NCI-H748 treated with DMSO at 0.1 percent for 48 hours (cell line): ENCODE measurements at places on chromosomes 3 and 15.

DNA sequence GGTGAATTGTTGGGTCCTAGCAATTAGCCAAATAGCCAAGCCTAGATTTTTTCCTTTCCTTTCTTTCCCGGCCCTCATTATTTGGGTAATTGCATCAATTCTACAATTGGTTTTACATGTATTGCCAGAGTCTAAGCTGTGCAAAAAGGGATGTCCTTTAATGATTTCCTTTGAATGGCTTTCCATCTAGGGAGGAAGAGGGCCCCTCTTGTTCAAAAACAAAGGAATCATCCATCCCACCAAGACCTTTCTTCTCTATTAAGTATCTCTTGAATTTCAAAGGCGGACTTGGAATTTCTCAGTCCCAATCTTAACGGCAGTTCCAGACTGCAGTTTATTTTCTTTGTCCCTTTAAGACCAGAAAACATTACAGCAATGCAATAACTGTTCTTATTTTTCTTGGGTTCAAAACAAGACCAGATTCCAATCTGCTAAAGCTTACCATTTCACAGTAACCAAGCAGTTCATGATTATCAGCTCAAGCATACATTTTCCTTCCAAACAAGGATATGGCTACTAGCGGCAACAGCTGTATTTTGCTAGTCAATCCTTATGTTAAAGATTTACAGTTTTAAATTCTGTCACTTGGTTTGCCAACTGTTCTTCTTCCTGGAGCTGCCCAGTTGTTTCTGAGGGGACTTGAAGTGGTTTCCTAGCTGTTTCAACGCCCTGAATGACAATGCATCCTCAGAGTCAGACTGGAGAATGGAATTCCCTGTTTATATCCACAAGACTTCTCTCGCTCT is 91.4 kb upstream of the LRIG1 start:
- no peak for DNase-seq

DNA sequence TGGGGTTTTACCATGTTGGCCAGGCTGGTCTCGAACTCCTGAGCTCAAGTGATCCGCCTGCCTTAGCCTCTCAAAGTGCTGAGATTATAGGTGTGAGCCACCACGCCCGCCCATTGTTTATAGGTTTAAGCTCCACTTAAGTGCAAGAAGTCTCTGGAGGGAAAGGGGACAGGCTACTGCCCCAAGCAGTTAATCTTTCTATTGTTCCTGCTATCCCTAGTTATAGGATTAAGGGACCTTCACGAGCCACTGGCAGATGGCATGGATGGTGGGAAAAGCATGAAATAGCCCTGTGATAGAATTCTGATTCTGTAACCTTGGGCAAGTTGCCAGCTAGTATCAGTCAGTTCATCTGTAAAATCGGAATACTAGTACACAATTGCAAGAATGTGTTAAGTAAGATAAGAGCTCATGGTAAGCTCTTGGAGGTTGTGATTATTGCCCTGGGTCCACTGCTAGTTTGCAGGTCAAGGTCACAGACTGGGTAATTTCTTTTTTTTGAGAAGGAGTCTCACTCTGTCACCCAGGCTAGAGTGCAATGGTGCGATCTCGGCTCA is 5.3 kb upstream of the RBPMS2 start:
- no peak for DNase-seq

DNA sequence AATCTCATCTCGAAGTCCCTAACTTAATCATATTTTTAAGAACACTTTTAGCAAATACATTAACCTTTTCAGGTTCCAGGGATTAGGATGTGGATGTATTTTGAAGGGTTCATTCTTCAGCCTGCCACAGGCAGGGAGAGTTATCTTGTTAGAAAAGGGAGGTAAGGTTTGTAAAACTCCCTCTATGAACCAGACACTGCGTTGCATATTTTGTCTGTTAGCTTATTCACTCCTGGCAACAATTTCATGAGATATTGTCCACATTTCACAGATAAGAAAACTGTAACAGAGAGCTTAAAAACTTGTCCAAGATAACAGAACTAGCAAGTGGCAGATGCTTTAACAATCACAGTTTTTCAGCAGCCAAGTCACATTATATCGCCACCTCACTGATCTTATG is 155.4 kb downstream of the DIPK2A start:
- DNase-seq, result no peak

DNA sequence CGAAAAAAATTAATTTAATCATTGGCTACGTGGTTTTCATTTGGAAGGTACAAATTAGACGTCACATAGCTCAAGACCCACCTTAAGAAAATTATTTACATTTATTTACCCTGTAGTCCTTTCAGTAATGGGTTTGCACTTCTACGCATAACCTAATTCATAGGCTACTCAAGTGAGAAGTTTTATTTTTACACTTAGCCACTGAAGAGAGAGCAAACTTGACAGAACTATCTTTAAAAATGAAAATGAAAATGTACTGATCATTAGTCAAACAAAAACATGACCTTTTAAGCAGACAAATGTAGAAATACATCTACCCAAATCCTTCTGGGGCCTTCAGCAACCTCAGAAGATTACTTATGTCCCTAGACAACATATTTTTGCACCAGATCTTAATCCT is 269.4 kb upstream of the TTC14 start:
- no peak for DNase-seq

GRCh38 chr3:37980462-37981347 is 9.9 kb upstream of the VILL start:
- DNase-seq, result no peak
